SK-N-SH (cell line): ENCODE measurements at places on chromosomes 5 and 9. TPM values are rescaled to one million over a fixed set of nuclear protein-coding genes. Genes with fewer than 3 reads are reported as not detected.

KCNN2 gene
- polyA plus RNA-seq, result not detected in 2 replicates

LMX1B gene
- not detected in 2 replicates for polyA plus RNA-seq

PCDHA3 gene
- polyA plus RNA-seq, result 0.02 TPM in 1 of 2 replicates, not detected in the other

SLC25A2 gene
- not detected in 2 replicates for polyA plus RNA-seq

TRIM36 gene
- polyA plus RNA-seq, result 0.16 and 0.42 TPM in 2 replicates

PCDHB10 gene
- 1.4 and 1.5 TPM in 2 replicates for polyA plus RNA-seq

TAS2R1 gene
- polyA plus RNA-seq, result not detected in 2 replicates

MOB3B gene
- 0.90 and 1.2 TPM in 2 replicates for polyA plus RNA-seq

HACD4 gene
- under 0.01 TPM in 1 of 2 replicates, not detected in the other for polyA plus RNA-seq

FAM151B gene
- polyA plus RNA-seq, result 1.2 and 1.5 TPM in 2 replicates
